ENCODE measurements at places on chromosomes 11 and 22. TPM values are rescaled to one million over a fixed set of nuclear protein-coding genes. Genes with fewer than 3 reads are reported as not detected.

- no peak for DNase-seq
These were observed 18.8 kb upstream of the ACCSL start for GRCh38 chr11:44028816-44029506.

- no peak for DNase-seq
These were observed 47.9 kb downstream of the CHRDL2 start for GRCh38 chr11:74683279-74683871.

The FAR1 gene
- 52.4 TPM for total RNA-seq

DNA sequence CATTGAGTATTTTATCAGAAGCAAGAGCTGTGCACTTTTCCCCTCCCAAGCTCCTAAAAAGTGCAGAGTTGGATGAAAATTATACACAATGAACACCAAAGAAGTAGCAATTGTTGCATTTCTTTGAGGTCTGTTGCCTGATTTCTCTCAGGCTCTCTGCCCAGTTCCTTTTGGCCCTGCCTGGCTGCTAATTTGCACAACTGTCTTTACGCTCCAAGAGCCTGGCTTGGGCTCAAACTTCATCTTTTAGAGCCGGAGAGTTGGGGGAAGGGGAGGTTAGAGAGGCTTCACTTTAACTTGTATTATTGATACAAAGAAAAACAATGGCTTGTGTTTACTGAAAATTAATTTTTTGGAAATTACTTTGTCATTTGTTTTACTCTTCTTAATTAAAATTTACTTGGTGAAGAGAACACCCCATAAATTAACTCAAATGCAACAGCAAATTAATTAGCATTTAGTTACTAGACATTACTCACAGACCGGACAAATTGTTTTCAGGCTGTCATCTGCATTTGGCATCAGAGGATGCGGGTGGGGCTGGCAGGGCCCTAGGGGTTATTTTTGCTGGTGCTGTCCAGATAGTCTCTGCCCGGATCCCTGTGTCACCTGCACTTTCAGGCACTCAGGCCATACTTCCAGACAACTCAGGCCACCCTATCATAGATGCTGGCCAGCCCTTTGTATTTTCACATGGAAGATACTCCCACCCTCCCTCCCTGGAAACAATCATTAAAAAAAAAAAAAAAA is 407.3 kb downstream of the NXPE2 start:
- no peak for DNase-seq

- no peak for DNase-seq
These were observed 150.3 kb upstream of the NCAM1 start for GRCh38 chr11:112810951-112811350.

DNA sequence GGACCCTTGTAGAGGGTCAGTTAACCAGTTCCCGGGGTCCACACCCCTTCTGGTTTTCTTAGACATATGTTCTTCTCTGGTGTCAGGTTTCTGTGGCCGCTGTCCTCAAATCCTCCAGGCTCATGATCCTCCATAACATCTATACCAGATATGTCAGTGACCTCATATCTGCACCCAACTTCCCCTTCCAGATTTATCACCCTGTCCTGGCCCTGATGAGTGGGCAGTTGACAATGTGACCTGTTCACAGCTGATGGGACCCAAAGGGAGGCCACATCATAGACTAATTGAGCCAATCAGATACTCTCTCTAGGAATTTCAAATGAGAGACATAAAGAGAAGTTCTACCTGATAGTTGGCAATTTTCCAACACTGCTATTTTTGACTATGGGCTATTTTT is 5.1 kb downstream of the DKK3 start:
- DNase-seq = no peak

DNA sequence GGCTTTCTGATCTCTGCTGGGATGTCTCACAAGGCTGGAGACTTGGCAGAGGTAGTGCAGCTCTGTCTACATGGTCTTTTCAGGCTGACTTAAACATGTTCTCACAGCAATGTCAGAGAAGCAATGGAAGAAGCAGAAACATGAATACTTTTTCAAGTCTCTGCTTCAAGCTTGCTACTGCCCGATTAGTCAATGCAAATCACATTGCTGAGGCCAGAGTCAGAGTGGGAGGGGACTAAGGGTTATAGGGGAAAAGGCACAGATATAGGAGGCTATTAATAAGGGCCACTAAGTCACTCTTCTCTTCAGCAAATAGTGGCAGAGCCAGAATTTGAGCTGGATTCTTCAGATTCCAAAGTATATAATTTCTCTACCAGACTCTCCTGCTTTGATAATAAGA is 390.5 kb downstream of the TMEM135 start:
- no peak for DNase-seq

The IL18 gene
- total RNA-seq = not detected

GRCh38 chr11:94769880-94770279 is 1.7 kb downstream of the AMOTL1 start:
- no peak for DNase-seq

GRCh38 chr11:44630511-44631210 is 65.2 kb downstream of the CD82 start:
- no peak for DNase-seq

GRCh38 chr11:94537031-94537600 is 6.6 kb upstream of the FUT4 start:
- DNase-seq = no peak

The FADS2 gene
- 2.5 TPM for total RNA-seq

The P2RY2 gene
- total RNA-seq = not detected

DNA sequence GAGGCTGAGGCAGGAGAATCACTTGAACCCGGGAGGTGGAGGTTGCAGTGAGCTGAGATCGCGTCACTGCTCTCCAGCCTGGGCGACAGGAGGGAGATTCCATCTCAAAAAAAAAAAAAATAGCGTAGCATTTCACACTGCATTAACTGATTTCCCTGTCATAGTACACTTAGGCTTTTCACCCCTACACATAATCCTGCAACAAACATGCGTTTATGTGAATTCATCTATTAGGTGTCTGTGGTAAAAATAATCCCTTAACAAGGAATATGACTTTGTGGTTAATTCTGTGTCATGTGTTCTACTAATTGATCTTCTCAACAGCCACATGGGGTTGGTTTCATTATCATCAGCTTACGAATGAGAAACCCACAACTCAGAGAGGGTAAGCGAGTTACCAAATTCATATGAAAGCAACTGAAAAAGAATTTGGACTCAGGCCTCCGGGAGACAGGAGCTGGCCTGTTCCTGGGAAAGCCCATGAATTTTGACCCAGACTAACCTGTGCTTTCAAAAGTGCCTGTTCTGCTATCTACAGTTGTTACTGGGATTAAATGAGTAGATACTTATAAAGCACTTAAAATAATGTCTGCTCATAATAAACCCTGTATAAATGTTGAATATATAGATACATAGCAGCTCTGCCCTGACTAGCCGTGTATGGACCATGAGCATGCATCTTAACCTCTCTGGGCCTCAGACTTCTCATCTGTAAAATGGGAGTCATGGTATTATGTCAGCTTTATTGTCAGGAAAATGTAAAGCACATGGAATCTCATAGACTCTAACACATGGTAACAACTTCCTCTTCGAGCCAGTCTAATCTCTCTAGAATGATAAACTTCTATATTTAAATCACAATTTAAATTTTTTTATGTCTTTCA is 36.6 kb downstream of the KCNJ1 start:
- DNase-seq = no peak

DNA sequence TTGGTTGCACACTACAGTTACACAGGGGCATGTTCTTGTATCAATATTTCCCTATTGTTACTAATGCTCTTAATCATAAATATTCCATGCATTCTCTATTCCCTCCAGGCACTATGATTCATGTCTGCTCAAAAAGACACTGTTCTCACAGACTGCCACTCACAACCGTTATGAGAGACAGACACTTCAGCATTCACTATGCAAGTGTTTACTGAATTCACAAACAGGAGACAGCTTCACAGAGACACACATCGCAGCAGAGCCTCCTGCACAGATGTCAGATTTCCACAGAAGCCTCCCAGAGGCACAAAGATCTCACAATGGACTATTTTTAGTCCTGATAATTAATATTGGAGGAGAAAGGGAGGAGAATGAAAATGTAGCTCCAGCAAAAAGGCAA is 930.4 kb downstream of the OPCML start:
- DNase-seq = no peak

DNA sequence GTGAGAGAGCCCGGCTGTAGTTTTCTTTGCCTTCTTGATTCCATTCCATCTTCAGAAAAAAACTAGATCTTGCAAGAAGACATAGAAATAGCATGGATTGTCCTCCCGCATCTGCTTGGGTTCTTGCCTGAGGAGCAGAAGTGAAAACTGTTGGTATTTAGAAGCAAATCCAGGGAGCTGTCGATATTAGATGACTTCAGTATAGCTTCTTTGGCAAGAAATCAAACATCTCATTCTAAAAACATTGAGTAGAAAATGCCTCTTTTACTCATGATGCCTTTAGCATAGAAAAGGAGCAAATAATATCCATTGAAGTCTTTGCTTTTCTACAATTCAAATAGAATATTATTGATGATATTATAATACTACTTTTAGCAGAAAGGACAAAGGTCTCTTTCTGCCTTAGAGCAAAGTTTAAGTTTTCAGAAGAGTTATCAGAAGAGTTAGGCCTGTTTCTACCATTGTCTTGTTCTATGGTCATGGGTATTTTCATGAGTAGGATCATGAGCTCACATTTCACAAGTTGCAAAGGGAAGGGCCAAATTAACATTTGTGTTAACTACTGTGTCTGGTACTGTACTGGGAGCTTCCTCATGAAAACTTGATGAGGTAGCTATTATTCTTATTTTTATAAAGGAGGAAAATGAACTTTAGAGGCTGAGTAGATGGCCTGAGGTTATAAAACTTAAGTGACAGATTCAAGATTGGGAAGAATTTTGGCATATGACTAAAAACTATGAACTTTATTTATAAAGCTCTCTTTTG is 49.7 kb downstream of the EXT2 start:
- no peak for DNase-seq

GRCh38 chr22:32083814-32084213 is 40.8 kb downstream of the SLC5A1 start:
- no peak for DNase-seq

The BIRC3 gene
- 105 TPM for total RNA-seq

DNA sequence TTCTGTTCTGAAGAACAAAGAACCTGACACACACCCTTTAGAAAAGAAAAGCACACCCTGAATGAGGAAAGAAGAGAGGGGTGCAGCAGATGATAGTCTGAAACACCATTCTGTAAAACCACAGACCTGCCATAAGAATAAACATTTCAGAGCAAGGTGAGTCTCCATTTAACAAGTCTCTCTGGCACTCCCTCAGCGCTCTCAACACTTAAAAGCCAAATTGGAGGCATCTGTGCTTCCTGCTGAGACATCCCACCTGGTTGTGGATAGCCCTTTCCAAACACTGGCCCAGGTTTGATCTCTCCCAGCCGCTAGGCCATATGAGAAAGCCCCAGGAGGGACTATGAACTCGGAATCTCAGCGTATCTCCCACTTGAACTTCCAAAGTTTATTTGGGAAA is 36.3 kb downstream of the ETS1 start:
- DNase-seq = no peak

The MMP1 gene
- not detected for total RNA-seq

- no peak for DNase-seq
These were observed 99.1 kb upstream of the MTNR1B start for GRCh38 chr11:92870196-92870832.

The CKAP5 gene
- total RNA-seq = 65.5 TPM

DNA sequence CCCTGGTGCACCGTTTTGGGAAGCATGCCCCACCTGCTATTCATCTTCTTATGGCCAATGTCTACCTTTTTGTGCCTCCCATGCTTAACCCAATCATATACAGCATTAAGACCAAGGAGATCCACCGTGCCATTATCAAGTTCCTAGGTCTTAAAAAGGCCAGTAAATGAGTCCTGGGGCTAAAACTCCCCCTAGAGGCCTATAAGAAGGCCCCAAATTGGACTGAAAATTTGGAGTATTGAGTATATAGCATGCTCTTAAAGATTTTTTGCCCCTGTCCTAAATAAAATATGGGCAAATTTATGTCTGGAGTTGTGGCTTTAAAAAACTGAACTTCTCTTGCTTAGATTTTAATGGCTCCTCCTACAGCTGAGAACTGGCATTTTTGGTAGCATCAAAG is 6.6 kb downstream of the OR51M1 start:
- no peak for DNase-seq

The MPEG1 gene
- 0.52 TPM for total RNA-seq

- peak; percentile 7 for DNase-seq
These were observed 669 bp downstream of the MICAL3 start for GRCh38 chr22:18023509-18024275.

GRCh38 chr11:77656362-77656761 is 18.8 kb upstream of the CLNS1A start:
- no peak for DNase-seq

GRCh38 chr22:50268655-50269113 is 1.5 kb downstream of the MAPK11 start:
- DNase-seq = no peak

DNA sequence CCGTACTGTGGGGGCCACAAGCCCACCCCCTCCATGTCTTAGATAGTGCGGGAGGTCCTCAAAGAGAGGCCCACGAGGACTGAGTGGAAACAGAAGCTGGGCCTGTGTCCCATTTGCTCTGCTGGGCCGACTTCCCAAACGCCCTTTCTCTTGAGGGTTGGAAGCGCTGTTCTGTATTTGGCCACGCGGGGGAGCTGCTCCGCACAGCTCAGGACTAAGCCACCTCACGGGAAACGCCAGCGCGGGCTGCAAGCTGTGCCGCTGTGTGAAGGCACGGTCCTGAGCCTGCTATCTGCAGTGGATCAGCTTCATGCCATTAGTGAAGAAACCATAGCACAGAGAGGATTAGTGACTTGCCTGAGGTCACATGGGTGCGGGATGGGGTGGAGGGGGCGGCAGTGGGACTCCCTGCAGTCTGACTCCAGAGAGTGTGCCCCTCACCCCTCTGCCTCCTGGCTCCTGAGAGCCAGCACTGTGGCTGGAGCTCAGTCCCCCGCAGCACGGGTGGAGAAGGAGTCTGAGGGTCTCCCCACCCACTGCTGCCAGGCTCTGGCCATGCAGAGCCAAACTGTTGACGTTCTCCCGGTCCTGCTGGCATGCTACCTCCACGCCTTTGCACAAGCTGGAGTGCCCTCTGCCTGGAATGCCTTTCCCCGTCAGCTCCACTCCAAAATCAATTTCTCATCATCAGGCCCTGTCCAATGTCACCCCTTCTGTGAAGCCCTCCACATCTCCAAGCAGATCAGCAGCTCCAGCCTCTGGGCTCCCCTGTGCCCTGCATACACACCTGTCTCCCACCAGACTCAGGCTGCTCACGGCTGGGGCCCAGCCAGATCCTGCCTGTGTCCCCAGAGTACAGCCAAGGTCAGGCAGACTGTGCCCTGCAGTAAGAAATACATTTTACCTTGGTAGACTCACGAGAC is 51.5 kb upstream of the LRRC32 start:
- DNase-seq = peak; percentile 66

DNA sequence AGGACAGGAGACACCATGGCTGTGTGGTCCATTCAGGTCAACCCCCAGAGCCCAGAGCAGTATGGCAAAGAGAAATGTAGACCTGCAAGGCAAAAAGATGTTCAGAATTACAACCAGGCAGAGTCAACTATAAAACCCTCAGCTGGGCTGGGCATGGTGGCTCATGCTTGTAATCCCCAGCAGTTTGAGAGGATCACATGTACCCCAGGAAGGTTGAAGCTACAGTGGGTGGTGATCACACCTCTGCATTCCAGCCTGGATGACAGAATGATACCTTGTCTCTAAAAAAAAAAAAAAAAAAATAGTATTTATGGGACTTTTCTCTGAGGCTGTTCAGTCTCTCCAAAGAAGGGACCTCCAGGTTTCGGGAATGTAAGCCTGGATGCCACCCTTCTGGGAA is 18.4 kb upstream of the LDHA start:
- no peak for DNase-seq

The FAM227A gene
- 0.53 TPM for total RNA-seq
